ENCODE measurements at places on chromosomes 5 and 9.

GRCh38 chr5:141785135-141785534, 93.1 kb downstream of the PCDH1 start:
- no peak for DNase-seq

DNA sequence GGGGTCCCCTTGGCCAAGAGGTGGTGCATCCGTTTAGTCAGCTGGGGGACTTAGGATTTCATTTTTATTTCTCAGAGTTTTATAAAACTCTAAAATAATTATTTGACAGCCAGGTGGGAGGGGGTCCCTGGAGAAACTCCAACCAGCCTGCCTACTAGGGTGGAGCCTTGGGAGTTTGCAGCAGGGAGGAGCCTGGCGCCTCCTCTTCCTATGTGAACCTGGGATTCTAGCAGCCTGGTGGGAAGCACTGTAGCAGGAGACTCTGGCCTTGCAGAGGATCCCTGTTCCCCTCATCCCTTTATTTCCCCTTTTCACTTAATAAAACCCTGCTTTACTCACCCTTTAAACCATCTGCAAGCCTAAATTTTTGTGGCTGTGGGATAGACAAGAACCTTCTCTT, 50.8 kb downstream of the FXN start:
- DNase-seq = no peak

- DNase-seq = peak; percentile 63
Measured at GRCh38 chr9:133115604-133116345, 5.3 kb downstream of the RALGDS start.

GRCh38 chr9:95772320-95773052, 103.0 kb upstream of the ERCC6L2 start:
- DNase-seq = no peak

GRCh38 chr5:160837211-160837610, 14.8 kb downstream of the ATP10B start:
- no peak for DNase-seq

DNA sequence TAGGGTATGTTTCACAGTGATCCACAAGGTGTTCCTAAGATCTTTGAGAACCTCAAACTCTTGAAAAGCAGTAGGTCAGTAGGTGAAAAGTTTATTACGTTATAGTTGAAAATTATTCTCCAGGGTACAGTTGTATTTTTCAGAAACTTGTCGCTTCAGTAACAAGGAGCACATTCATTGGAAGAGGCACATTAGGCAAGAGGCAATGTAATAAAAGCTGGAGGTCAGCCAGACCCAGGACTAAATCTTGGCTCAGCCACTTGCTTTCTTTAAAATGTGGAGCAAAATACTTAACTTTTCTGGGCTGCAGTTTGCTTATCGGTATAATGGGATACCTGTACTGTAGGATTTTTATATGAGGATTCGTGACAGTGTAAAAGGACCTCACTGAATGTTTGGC, 45.6 kb downstream of the TLE4 start:
- no peak for DNase-seq

DNA sequence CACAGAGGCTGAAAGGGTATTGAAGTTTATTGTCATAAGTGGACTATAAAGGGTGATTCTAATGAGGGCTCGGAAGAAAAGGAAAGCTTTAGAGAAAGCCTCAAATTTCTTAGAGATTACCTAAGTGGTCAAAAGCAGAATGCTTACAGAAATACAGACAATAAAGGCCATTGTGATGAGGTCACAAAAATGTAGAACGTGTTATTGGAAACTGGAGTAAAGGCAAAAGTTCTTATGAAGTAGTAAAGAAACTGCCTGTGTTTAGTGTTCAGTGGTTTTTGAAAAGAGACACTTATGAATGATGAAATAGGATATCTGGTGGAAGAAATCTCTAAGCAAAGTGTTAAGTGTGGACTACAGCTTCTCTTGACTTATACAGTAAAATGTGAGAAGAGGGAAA, 726.9 kb downstream of the DNAH5 start:
- DNase-seq = no peak

GRCh38 chr5:75616971-75617621, 5.8 kb downstream of the ANKDD1B start:
- DNase-seq = no peak

GRCh38 chr5:175216991-175217390, 227.0 kb downstream of the DRD1 start:
- DNase-seq = no peak

- no peak for DNase-seq
Measured at GRCh38 chr5:122153230-122153629, 23.9 kb downstream of the ZNF474 start.

- no peak for DNase-seq
Measured at GRCh38 chr5:155508673-155509072, 495.1 kb downstream of the KIF4B start.

- no peak for DNase-seq
Measured at GRCh38 chr9:108972626-108973209, 38.5 kb downstream of the ABITRAM start.

- DNase-seq = no peak
Measured at GRCh38 chr5:122874179-122874875, 28.9 kb downstream of the SNX24 start.

DNA sequence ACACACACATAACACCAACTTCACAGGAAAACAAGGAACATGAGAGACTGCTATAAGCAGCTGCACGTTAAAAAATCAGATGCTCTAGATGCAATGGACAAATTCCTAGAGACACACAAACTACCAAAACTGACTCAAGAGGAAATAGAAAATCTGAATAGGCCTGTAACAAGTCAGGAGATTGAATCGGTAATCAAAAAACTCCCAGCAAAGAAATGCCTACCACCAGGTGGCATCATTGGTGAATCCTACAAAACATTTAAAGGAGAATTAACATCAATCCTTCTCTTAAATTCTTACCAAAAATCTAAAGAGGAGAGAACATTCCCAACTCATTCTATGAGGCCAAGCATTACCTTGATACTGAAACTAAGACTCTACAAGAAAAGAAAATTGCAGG, 54.9 kb downstream of the NDST1 start:
- DNase-seq = no peak

GRCh38 chr9:5786370-5787127, 46.4 kb downstream of the ERMP1 start:
- no peak for DNase-seq

GRCh38 chr5:58156973-58157701, 302.7 kb downstream of the PLK2 start:
- DNase-seq = no peak

- no peak for DNase-seq
Measured at GRCh38 chr9:79705704-79706103, 133.9 kb downstream of the TLE4 start.

DNA sequence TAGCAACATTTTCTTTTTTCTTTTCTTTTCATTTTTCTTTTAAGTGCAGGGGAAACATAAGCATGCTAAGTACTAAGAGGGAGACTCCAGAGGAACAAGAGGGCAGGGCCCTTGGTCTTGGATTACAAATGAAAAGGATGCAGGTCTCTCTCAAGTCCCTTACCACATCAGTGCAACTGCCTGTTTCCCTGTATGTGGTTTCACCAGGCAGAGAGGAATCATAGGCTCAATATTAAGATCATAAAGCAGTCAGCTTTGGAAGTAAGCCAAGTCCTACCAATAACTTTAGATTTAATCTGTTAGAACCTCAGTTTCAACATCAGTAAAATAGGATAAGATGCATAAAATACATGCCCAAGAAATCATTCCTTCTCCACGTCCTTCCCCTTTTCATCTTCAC, 422.7 kb upstream of the PAPPA start:
- no peak for DNase-seq

GRCh38 chr5:141603923-141604717, 14.7 kb downstream of the DIAPH1 start:
- DNase-seq = no peak

GRCh38 chr5:173237875-173238220, 2.8 kb upstream of the NKX2-5 start:
- no peak for DNase-seq

- no peak for DNase-seq
Measured at GRCh38 chr5:116518423-116518822, 56.2 kb downstream of the SEMA6A start.

- DNase-seq = no peak
Measured at GRCh38 chr5:2175041-2175440, 292.3 kb upstream of the IRX4 start.

DNA sequence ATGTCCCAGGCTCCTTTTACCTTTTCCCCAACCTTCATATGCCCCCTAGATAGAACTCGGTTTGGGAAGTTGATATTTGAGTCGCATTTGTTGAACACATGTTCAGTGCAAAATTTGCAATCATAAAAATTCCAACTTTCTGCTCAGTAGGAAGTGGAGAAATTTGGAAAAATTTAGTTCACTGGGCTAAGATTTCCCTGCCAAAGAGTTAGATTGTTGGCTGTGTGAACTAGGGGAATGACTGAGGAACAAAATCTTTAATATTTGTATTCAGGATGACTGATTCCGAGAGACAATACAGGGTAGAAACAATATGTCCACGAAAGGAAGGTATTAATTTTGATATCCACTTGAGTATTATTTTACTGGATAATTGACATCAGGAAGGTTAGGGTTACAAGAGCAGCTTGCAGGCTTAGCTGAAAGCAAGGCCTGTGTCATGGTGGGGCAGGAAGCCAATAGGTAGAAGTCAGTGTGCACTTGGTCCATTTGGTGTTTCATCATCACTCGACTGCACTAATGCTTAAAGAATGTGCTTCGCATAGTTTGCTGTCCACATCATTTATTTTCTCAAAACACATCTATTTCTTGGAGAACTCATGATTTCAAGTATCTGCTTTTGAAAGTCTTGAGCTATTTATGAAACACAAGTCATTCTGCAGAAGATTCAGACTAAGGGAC, 59.4 kb upstream of the GNA14 start:
- DNase-seq = no peak

GRCh38 chr9:113298311-113298710, 4.9 kb downstream of the RNF183 start:
- DNase-seq = no peak

GRCh38 chr9:8857926-8858595, 1058.5 kb upstream of the DMAC1 start:
- no peak for DNase-seq

DNA sequence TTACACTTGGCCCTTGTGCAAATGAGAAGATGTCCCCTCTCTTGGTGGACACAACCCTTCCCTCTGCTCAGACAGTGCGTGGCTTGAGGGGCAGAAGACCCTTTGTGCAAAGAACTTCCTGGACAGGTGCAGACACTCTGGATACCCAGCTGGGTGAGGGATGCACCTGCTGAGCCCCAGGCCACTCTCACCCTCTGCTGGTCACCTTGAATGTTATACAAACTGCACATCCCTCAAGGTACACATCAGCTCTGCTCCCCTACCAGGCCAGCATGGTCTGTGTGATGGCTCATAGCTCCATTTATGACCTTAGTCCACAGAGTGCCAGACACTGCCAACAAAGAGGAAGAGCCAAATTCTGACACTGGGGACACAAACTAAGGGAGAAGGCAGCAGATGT, 3.1 kb upstream of the DIRAS2 start:
- no peak for DNase-seq

DNA sequence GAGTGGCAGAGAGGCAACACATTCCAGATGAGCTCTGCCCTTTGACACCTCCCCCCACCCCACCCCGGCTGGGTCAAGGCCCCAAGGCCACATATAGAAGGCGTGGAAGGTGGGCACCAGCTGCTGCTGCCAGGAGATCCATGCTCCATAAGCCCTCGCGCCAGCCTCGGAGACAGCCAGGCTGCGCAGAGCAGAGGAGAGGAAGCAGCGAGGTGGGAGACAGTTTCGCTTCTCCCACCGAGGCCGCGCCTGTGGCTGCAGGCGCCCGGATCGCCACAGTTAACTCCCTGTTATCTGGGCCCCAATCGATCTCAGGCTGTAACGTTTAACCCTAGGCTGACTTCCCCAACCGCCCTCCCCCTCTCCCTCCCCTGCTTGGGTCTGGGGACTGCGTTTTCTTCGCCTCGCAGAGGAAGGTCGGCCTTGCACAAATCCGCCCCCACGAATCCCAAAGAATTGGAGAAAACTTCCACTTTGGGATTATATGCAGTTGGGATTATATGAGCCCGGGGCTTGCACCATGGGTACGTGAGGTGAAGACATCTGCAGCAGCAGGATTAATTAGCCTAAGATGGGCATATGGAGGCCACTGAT, 1.1 kb upstream of the CXXC5 start:
- no peak for DNase-seq

GRCh38 chr5:132556153-132556762, 519 bp upstream of the RAD50 start:
- DNase-seq = no peak

DNA sequence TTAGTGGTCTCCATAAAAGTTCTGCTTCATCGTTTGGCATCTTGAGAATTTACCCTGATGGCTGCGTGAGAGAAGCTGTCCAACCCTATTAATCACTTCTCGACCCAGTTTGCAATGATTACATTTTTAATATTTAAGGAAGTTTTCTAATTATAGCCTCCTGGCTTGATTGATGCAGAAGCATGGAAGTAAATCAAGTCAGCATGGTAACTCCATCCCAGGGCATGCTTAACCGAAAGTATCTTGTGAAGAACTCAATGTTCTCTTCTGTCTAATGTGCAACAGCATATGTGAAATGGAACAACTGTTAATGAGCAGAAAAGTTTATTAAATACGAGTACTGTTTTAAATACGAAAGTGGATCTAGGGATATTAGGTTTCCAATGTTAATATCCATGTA, 278.9 kb upstream of the CD180 start:
- no peak for DNase-seq

GRCh38 chr9:26856413-26857032, 36.1 kb downstream of the CAAP1 start:
- no peak for DNase-seq

DNA sequence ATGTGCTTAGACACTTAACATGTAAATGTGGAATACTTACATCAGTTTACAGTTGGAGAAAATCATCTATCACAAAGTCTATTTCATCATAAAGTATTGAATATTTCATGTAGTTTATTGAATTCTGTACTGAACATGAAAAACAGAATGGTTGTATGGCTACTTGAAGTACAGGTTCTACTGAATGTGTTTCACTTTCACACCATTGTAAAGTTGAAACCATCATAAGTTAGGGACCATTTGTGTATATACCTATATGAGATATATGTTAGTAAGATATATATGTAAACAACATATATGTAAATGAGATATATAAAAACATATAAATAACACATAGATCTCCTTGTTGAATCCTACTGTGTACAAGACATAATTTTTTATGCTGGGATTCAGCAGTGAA, 63.0 kb upstream of the TAF11L2 start:
- no peak for DNase-seq

DNA sequence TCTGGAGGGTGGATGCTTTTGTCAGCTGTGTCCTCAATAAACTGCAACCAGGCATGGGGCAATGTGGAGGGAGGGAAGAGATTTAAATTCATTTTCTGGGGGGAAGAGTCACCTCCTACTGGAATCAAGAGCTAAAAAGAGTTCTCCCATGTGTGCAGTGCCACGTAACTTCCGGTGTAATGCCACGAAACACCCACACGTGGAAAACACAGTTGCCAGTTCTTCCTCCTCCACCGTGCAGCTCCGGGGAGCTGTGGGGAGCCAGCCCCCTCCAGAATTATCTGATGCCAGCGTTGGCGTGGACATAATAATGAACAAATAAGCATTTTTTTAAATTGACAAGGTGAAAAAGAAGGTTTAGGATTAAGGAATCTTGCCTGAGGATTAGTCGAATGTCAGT, 32.1 kb upstream of the MED10 start:
- DNase-seq = no peak

- DNase-seq = no peak
Measured at GRCh38 chr5:155299386-155300005, 285.9 kb downstream of the KIF4B start.

GRCh38 chr5:163894645-163895044, 389.2 kb downstream of the MAT2B start:
- DNase-seq = no peak
